Neuronal stem cell (in vitro differentiated cells): ENCODE measurements at places on chromosomes 2 and 18.

DNA sequence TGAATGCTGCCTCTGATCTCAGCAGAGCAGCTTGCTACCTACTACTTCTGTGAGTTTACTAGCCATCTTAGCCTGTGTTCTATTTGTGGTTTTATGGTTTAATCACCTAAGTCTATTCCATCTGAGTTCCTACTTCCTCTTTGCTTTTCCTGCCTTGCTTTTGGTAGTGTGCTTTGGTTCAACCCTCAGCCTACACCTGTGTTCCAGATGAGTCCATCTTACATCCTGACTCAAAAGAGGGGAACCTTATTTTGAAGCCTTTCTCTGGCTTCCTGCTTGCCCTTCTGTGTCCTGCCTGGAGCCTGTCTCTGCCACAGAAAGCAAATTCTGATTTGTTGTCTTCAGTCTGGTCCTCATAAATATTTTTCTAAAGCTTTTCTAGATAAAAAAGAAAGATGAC is 530.3 kb upstream of the MEX3C start:
- H3K36me3 ChIP-seq = no peaks in the 10 kb centered on the region
- H3K4me3 ChIP-seq = no peak overlapping the region
- H3K4me1 ChIP-seq = no peaks in the 10 kb centered on the region
- H3K27ac ChIP-seq = no peak overlapping the region
- H3K27me3 ChIP-seq = no peaks in the 10 kb centered on the region

DNA sequence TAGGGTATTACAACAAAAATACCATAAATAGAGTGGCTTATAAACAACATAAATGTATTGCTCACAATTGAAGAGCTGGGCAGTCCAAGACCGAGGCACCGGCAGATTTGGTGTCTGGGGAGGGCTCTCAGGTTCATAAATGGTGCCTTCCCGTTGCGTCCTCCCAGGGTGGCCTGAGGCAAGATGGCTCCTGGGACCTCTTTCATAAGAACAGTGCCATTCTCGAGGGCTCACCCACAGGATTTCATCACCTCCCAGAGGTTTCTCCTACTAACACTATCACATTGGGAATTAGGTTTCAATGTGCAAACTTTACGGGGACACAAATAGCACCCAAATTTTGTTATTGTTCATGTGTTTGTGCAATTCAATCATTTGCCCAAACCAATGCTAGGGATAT is 793.5 kb upstream of the HS6ST1 start:
- no peaks in the 10 kb centered on the region for H3K4me1 ChIP-seq
- H3K36me3 ChIP-seq = no peaks in the 10 kb centered on the region
- H3K27ac ChIP-seq = no peak overlapping the region
- no peaks in the 10 kb centered on the region for H3K27me3 ChIP-seq
- no peak for DNase-seq
- no peak overlapping the region for H3K4me3 ChIP-seq

GRCh38 chr2:12005886-12006681 is 259.7 kb downstream of the LPIN1 start:
- peaks cover 12% of the 10 kb centered on the region for H3K4me1 ChIP-seq
- H3K36me3 ChIP-seq = no peaks in the 10 kb centered on the region
- no peak overlapping the region for H3K4me3 ChIP-seq
- H3K27me3 ChIP-seq = no peaks in the 10 kb centered on the region

- H3K27ac ChIP-seq = no peak overlapping the region
- peaks cover 13% of the 10 kb centered on the region for H3K4me1 ChIP-seq
- H3K36me3 ChIP-seq = no peaks in the 10 kb centered on the region
- H3K4me3 ChIP-seq = no peak overlapping the region
Observed at GRCh38 chr2:45007961-45008295, 1.3 kb downstream of the SIX2 start.

DNA sequence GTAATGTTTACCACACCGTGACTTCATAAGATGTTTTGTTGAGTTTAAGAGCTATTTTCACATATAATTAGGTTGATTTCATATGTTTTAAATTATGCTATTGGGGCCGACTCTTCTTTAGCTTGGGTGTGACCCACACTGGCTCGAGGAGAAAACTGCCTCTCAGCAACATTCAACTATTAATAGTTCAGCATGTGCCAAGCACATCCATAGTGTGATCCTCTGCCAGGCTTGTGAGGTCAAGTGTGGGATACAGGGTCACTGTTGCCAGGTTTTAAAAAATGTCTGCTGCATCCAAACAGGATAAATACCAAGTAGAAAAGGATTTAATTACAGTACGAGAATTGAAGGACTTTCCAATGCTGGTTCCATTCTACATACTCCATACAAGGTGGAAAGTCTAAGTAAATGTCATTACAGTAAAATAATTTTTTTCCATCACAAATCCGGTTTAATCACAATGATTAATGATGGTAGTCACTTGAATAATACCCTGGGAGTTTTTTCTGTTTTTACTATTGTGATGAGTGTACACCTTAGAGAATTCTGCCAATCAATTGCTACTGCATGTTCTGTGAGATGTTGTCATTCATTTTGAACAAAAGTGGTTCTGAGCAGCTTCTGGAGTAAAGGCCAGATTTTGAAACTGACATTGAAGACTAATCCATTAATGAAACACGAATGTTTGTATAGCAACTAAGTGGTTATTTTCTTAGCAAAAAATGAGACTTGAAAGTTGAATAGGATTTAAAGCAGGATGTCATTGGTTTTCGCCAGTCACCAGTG is 84.5 kb downstream of the ABI2 start:
- H3K4me3 ChIP-seq = no peak overlapping the region
- H3K27ac ChIP-seq = no peak overlapping the region
- no peaks in the 10 kb centered on the region for H3K4me1 ChIP-seq
- no peak for DNase-seq
